CD4-positive, alpha-beta T cell (primary cell): ENCODE measurements at places on chromosomes 3 and 15. TPM values are rescaled to one million over a fixed set of nuclear protein-coding genes. Genes with fewer than 3 reads are reported as not detected.

DNA sequence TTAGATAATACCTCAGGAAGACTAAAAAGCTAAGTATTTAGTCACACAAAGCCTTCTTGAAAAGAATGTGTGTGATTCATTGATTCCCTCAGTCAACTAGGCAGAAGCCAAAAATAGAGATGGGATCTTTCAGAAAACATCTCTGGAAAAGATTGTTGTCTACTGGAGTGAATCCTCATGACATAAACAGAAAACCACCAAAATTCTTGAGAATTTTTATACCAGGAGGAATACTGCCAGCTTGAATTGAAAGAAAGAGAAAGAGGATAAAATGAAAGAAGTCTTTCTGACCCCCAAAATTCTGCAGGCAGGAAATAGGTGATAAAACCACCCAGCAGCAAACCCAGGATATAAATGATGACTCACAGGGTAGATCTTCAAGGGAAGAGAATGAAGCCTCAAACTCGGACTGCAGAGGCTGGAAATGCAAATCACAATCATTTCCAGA, 363.1 kb upstream of the PLSCR5 start:
- no peak overlapping the region for H3K4me3 ChIP-seq
- no peaks in the 10 kb centered on the region for H3K36me3 ChIP-seq
- H3K27me3 ChIP-seq, result no peaks in the 10 kb centered on the region
- no peaks in the 10 kb centered on the region for H3K4me1 ChIP-seq
- DNase-seq, result no peak

DNA sequence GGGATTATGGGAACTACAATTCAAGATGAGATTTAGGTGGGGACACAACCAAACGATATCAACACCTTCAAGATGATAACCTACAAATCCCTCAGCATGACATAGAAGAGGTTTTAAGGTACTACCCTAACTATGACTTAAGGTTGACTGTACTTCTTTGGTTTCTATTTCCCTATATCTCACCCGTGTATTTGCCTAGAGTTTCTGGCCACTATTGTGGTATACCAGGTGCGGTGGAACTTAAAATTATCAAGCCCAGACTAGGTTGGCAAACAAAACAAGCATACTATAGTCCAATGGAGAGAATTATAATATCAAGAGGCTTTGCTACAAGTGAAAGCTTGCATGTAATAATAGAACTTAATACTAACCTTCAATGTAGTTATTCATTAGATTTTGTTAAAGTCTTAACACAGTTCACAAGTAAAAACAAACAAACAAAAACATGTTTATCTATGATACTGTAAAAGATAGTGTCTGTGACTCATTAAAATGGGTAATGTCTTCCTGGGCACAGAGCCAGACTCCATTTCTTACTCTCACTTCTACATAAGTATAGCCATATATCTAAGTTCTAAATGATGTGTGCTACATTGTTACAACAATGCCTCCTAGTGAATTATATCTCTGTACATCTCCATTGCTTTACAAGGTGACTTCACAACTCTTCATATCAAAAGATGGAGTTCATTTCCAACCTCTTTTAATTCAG, 479.1 kb downstream of the ZBBX start:
- DNase-seq, result no peak
- no peaks in the 10 kb centered on the region for H3K36me3 ChIP-seq
- H3K27ac ChIP-seq, result no peak overlapping the region
- no peaks in the 10 kb centered on the region for H3K4me1 ChIP-seq
- no peak overlapping the region for H3K4me3 ChIP-seq

DNA sequence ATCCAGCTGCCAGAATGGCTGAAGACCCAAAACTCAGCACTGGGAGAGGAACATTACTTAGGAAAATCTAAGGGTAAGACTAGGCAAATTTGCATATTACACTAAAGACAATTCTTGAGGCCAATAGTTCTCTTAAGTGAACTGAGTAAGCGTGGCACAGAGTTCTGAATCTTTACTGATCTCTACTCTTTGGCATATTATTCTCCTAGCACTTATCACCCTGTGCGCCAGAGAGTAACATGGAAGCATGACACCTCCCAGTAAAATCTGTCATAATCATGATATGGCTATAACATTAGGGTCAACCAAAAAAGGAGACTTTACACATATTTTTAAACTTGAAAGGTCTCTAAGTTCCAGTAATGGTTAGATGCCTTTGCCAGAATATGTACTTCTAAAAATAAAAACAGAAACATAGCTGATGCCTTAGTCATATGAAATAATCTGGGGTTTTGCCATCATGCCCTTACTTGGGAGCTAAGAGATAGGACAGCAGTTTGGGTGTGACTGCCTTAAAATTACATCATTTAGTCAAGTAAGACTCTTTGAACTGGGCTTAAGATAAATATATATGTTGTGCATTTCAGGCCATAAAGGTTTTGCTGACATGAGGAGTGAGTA, 290.5 kb downstream of the PLCL2 start:
- H3K27ac ChIP-seq, result no peak overlapping the region
- DNase-seq, result no peak
- H3K4me1 ChIP-seq, result peaks cover 3% of the 10 kb centered on the region
- no peaks in the 10 kb centered on the region for H3K36me3 ChIP-seq
- H3K27me3 ChIP-seq, result no peaks in the 10 kb centered on the region

- DNase-seq, result no peak
- H3K27me3 ChIP-seq, result peaks cover 2% of the 10 kb centered on the region
- no peaks in the 10 kb centered on the region for H3K36me3 ChIP-seq
Observed at GRCh38 chr3:182521339-182521738, 272.0 kb upstream of the ATP11B start.

DNA sequence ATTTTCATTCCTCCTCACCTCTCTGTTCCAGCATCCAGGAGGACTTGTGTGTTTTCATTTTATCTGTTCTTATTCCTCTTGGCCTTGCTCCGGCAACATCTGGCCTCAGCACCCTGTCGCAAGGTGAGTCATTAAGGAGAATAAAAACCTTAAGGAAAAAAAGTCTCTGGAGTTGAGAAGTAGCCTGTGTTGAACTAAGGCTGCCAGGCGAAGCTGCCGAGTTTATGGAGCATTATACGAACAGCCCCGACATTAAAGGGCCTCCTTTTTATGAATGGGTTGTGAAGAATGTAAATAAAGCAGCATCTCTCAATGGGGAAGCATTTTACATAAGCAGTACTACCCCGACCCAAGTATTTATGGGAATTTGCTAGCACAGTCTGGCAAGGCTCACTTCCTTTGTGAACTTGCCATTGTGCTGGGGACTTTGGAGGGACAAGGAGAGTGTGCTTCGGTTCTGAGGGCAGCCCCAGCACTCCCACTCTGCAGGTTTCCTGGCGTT, 4.7 kb downstream of the BAHD1 start:
- peaks cover 65% of the 10 kb centered on the region for H3K4me1 ChIP-seq
- H3K27me3 ChIP-seq, result no peaks in the 10 kb centered on the region
- peaks cover 11% of the 10 kb centered on the region for H3K36me3 ChIP-seq

- H3K36me3 ChIP-seq, result no peaks in the 10 kb centered on the region
- no peak overlapping the region for H3K4me3 ChIP-seq
- no peak overlapping the region for H3K27ac ChIP-seq
- H3K27me3 ChIP-seq, result peaks cover 3% of the 10 kb centered on the region
- DNase-seq, result no peak
Observed at GRCh38 chr15:73389971-73390544, 21.3 kb upstream of the HCN4 start.

Gene ZPLD1
- total RNA-seq, result not detected

Gene OR4M2
- not detected for total RNA-seq

Gene SCN11A
- total RNA-seq, result 0.08 TPM

Gene FAM81A
- total RNA-seq, result not detected

Gene HEG1
- total RNA-seq, result 32.6 TPM

Gene CORO2B
- not detected for total RNA-seq

Gene LRRC2
- 0.59 TPM for total RNA-seq

Gene PRTG
- not detected for total RNA-seq

Gene SI
- not detected for total RNA-seq
